Thyroid gland (tissue), 4 donors: ENCODE measurements at places on chromosomes 4 and X.
A peak's percentile ranks its signal among the peaks of the same experiment; 100 is the strongest.

- no peak for DNase-seq
Observed at GRCh38 chrX:67614423-67614822, 70.6 kb downstream of the AR start.

- DNase-seq, result peak; percentile 83
Observed at GRCh38 chr4:6327220-6327917, 57.7 kb downstream of the WFS1 start.

DNA sequence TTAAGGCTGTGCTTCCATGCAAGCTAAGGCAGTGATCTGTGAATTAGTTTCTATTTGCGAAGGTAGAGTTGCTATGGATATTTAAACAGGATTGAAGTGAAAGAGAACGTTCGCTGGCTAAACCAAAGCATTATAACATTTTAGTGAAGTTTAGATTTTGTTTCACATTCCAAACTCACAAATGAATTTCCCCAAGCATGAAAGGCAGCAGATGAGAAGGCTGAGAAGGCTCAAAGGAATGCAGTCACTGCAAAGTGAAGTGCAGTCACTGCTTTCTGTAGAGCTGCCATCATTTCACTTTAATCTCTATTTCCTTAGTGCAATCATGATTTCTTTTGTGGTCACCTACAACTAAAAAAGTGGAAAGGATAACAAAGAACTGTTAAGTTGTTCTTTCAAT is 334.7 kb upstream of the NR3C2 start:
- peak; percentile 48 for DNase-seq

- DNase-seq, result no peak
Observed at GRCh38 chr4:102869569-102870197, 891 bp downstream of the CISD2 start.

DNA sequence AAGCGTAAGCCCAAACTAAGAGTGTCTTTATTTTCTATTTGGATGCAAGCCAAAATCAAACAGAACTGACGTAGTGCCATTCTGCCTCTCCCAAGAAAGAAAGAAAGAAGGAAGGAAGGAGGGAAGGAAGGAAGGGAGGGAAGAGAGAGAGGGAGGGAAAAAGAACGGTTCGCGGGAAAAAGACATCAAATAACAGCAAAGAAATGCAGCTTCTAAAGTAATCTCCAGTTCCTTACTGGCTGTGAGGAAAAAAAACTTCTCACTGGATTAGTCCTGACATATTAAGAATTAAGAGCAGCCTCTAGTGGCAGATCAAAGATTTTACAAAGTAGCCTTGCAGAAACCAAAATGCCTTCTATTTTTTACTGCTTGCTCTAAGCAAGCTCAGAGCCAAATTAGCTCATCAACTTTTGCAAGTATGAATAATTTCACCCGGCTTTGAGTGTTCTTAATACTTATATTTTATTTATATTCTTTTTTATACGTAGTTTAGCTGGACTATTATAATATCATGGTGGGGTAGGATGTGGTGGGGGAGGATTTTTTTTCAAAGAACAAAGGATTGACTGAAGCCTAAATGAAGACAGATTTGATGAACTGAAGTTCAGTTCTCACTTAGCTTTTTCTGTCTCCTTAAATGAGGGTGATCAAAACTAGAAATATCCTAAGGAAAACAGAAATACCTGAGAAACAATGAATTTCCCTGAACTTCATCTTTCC is 36.6 kb downstream of the PITX2 start:
- DNase-seq, result no peak

GRCh38 chr4:40186665-40187014 is 10.2 kb upstream of the RHOH start:
- no peak for DNase-seq

DNA sequence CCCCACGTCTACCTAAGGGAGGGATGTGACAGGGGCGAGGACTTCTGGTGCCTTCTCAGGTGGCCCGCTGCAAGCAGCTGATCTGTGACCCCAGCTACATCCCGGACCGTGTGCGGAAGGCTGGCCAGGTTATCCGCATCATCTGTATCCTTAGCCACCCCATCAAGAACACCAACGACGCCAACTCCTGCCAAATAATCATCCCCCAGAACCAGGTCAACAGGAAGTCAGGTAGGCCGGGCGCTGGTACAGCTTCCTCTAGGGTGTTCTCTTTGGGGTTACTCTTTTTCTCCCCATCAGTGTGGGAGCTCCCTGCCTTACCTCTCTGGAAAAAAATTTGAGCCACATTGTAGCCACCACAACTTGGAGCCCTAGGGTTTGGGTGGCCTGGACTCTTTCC is 2.4 kb upstream of the FAM50A start:
- no peak for DNase-seq

DNA sequence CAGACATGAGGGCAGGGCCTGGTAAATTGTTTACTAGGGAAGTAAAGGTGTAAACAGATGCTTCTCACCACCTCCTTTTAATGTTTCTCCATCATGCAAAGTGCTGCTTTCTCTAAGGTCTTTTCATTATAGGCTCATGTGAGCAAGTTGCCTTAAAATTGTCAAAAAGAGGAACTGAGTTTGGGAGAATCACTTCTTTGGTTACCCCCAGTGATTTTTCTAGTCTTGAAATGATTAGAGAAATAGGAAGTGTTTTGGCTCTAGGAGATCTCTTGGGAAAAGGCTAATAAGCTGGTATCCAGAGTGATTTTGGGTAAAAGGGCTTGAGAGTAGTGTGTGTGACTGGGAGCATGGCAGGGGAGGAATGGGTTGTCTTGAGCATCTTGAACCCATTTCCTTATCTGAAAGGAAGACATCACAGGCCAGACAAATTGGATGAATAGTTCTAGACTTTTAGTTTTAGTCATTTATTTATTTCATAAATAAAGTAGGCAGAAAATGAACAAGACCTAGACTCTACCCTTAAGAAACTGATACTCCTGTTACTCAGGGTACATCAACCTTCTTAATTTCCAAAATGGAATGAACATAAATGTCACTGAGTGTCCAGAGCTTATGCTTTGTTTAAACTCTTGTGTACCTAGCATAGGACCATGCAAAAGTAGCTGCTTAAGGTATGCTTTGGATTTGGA is 14.2 kb downstream of the GRPR start:
- DNase-seq, result no peak

DNA sequence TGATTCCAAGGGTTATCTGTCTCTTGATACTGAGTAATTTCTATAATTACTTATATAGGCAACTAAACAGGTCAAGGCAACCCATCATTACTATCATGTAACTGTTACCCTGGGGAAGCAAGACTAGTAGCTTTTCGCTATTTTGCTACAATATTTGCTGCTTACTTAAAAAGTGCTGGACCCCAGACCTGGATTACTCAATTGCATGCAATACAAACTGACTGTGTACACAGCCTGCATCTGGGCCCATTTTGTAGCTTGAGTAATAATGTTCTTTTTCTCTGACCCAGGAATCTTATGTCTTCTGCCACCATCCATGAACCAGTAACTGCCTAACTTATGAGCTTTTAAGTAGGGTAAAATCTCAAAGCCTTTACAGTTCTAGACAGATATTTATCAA is 53.4 kb downstream of the CNOT6L start:
- no peak for DNase-seq

GRCh38 chrX:21723814-21724213 is 34.1 kb downstream of the SMPX start:
- no peak for DNase-seq

- peak; percentile 19 for DNase-seq
Observed at GRCh38 chr4:129364747-129365452, 268.9 kb downstream of the C4orf33 start.

DNA sequence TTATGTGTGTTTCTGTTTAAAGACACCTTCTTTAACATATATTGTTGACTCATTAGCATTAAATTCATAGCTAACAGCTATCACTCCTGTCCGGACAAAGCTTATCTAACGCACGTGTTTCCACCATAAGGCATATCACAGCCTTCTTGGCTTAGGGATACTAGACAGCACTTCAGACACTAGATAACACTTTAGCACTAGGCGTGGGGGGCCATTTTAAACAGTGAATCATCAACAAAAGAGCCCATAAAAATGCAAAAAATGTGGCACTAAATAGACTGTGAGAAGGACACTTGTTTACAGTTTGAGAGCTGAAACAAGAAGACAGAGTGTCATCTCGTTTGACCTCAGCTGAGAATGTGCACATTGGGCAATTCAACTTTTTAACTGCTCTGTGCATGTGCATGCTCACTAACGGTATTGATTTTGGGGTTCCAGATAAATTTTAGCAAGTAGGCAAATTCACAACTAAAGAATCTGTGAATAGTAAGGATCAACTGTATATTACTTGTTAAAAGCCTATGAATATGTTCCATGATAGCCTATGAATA is 58.9 kb upstream of the RAI2 start:
- no peak for DNase-seq

DNA sequence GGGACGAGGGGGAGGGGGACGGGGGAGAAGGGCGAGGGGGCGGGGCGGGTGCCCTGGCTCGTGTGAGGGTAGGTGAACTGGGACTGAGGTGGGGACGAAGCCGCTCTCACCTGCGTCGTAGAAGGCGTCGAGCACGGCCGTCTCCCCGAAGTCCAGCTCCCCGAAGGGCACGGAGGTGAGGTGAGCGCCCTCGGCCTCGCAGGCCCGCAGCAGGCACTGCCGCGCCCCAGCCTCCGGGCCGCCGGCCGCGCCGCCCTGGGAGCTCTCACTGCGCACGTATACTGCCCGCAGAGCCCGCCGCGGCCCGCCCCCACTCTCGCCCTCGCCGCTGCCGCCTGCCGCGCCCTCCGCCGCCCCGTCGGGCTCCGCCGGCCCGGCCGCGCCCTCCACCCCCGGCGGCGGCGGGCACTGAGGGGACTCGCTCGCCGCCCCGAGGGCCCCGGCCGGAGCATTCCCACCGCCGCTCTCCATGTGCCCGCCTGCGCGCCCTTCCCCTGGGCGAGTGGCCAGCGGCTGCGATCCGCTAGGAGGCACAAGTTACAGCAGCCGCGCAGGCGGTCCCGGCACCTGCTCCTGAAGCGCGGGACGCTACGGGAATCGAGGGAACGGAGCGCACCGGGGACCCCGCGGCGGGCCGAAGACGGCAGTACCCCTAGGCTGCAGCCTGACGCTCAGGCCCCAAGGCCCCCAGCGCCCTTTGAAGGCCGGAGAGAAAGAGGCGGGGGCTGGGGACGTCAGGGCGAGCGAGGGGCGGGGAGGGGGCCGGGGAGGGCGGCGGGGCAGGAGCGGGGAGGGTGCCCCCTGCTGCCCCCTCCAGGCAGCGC is at the start of gene MAP3K15:
TSS of gene MAP3K15 (minus strand) at position 718 of the 824 bp plus-strand sequence. CDS start at position 471, 247 bp downstream.
- DNase-seq, result peak; percentile 51

- no peak for DNase-seq
Observed at GRCh38 chrX:74500555-74500954, 79.3 kb downstream of the SLC16A2 start.

- no peak for DNase-seq
Observed at GRCh38 chr4:148634476-148634875, 192.3 kb upstream of the NR3C2 start.

DNA sequence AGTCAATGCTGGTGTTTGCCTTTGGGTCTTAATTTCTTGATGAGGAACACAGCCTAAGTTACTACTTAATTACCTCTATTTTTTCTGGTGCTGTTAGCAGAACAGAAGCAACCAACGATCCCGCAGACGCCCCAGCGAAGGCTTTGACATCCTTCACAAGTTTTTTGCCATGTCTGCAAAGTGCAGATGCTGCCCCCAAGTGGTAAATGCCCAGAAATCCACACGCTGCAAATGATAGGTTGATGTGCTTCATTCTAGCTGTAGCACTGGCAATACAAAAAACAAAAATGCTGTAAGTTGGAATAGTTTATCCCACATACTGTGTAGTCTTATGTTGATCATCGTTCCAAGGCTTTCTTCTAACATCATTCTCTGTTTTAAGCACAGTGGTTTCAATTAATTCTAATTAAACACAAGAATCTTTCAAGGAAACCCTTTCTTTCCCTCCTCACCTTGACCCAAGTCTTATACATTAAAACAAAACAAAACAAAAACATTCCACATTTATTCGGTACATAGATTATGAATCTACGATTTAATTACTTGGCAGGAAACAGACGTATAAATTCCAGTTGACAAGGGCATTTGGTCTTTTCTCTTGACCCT is 1.2 kb downstream of the PNPLA4 start:
- DNase-seq, result peak; percentile 38
